ENCODE measurements at places on chromosomes 7 and 10.

- DNase-seq = no peak
These were observed 37.0 kb upstream of the PDCD4 start for GRCh38 chr10:110834629-110835301.

- DNase-seq = no peak
These were observed 51.3 kb downstream of the NHLRC2 start for GRCh38 chr10:113905756-113906155.

- DNase-seq = no peak
These were observed 188.1 kb upstream of the MYO3A start for GRCh38 chr10:25745976-25746375.

GRCh38 chr10:117132751-117133231 is 5.3 kb downstream of the VAX1 start:
- DNase-seq = no peak

GRCh38 chr7:43876241-43876640 is 6.9 kb upstream of the MRPS24 start:
- DNase-seq = no peak

DNA sequence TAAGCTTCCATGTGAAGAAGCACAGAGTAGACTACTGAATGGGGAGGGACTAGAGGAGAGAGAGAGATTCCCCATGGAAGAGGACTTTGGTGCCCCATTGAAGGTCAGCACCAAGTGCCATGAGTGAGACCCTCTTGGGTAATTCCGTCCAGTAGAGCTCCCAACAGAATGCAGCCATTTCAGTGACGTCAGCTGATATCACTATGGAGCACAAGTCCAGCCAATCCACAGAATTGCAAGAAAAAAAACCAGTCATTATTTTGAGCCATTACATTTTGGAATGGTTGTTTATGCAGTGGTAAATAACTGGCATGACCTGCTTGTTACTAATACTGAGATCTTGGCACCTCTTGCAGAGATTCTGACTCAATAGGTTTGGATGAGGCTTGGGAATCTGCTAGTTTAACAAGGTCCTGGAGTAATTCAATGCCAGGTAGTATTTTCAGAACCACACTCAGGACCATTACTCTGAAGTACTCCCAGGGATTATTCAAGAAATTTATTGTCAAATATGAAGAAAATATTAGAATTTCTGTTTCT is 52.6 kb upstream of the SP8 start:
- DNase-seq = no peak

DNA sequence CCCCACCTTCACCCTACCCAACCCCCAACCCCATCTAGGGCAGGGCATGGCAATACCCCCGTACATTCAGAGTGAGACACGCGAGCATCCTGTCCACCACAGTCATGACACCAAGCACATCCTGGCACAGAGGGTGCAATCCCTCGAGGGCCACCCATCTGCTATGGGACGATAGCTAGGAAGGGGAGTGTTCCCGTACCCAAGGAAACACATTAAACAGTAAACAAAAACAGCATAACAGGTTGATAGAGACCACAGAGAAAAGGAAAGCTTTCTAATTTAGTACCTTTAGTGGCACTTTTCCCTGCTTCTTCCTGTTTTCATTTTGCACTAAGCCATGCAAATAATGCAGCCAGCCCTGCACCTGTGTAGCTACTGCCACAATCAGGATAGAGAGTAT is 2.3 kb upstream of the SMKR1 start:
- DNase-seq = no peak

GRCh38 chr7:117135553-117135891 is 182.2 kb downstream of the ST7 start:
- DNase-seq = no peak

GRCh38 chr7:30348083-30348560 is 63.7 kb downstream of the ZNRF2 start:
- peak; percentile 22 for DNase-seq

GRCh38 chr7:44107961-44108767 is 4.0 kb downstream of the AEBP1 start:
- no peak for DNase-seq

GRCh38 chr7:127119517-127119916 is 133.2 kb downstream of the GRM8 start:
- DNase-seq = no peak

GRCh38 chr10:63605197-63605967 is 84.2 kb downstream of the REEP3 start:
- DNase-seq = no peak

- no peak for DNase-seq
These were observed 992 bp upstream of the IGF2BP3 start for GRCh38 chr7:23471106-23471859.

DNA sequence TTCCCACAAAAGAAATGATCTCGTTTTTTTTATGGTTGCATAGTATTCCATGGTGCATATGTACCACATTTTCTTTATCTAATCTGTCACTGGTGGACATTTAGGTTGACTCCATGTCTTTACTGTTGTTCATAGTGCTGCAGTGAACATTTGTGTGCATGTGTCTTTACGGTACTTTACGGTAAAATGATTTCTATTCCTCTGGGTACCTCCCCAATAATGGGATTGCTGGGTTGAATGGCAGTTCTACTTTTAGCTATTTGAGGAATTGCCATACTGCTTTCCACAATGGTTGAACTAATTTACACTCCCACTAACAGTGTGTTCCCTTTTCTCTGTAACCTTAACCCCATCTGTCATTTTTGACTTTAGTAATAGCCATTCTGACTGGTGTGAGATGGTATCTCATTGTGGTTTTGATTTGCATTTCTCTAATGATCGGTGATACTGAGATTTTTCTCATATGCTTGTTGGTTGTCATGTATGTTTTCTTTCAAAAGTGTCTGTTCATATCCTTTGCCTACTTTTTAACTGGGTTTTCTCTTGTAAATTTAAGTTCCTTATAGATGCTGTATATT is 37.2 kb downstream of the MKLN1 start:
- no peak for DNase-seq

GRCh38 chr7:24942226-24942625 is 37.8 kb downstream of the OSBPL3 start:
- no peak for DNase-seq

DNA sequence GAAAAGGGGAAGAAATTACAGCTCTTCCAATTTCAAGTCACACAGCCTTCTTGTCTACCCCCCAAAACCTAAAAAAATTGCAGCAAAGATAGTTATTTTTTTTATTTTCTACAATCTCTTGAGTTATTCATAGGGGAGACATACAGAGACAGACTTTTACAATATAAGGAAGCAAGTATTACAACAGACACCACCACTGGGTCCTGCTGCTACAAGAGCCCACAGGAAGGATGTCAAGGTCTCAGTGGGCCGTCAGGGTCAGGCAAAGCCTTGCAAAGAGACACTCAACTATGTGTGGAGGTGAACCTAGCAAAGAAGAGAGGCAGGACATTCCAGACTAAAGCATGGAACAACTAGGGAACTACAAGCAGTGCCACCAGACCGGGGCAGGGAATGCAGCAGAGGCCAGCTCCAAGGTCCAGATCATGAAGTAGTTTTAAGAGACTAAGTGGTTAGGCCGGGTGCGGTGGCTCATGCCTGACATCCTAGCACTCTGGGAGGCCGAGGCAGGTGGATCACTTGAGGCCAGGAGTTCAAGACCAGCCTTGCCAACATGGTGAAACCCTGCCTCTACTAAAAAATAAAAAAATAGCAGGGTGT is 28.2 kb upstream of the ZCCHC24 start:
- DNase-seq = no peak

- DNase-seq = no peak
These were observed 290.1 kb upstream of the ZMIZ1 start for GRCh38 chr10:78778444-78779338.

All from activated T-helper 1 cell treated with anti-CD3 and anti-CD28 coated beads, Interleukin-2, amount 50 U/mL, for 16 hours (primary cell).